Thoracic aorta (tissue), 2 donors: ENCODE measurements at places on chromosomes 11 and 22.

- peaks cover 13% of the 10 kb centered on the region for H3K4me1 ChIP-seq
- DNase-seq: no peak
- peak overlapping the region; percentile 94 for H3K27ac ChIP-seq
- H3K27me3 ChIP-seq: no peaks in the 10 kb centered on the region
- no peaks in the 10 kb centered on the region for H3K36me3 ChIP-seq
Measured at GRCh38 chr11:123187248-123187647, 7.8 kb downstream of the CLMP start.

DNA sequence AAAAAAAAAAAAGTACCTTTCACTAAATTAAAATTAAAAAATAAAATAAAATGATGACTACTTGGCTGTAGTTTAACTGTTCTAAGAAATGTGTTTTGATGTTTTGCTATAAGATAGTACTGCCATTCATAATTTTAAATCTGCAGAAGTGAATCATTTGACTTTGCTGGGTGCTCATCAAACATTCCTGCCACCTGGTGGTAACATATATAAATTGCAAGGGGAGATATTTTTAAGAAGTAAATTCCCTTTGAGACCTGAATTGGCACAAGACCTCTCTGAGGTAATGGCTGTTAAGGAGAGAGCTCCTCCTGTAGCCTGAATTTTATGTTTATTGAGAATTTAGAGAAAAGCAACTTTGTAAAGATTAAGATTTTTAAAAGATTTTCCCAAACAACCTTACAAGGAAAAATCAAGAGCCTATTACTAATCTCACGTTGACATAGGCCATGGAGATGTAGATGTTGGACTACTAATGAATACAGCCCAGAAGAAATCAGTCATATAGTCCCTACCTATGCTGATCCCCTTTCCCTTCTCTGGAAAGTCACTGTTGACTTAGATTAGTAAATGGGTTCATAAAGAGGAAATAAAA lies 11.9 kb upstream of the NARS2 start:
- no peaks in the 10 kb centered on the region for H3K4me1 ChIP-seq
- no peak overlapping the region for H3K27ac ChIP-seq
- H3K36me3 ChIP-seq: no peaks in the 10 kb centered on the region
- no peak overlapping the region for H3K4me3 ChIP-seq
- DNase-seq: no peak

- H3K4me3 ChIP-seq: no peak overlapping the region
- H3K36me3 ChIP-seq: no peaks in the 10 kb centered on the region
- no peaks in the 10 kb centered on the region for H3K27me3 ChIP-seq
- H3K27ac ChIP-seq: no peak overlapping the region
Measured at GRCh38 chr11:329886-330253, 9.2 kb upstream of the IFITM3 start.

GRCh38 chr11:94147433-94147845 lies 18.8 kb downstream of the PANX1 start:
- no peaks in the 10 kb centered on the region for H3K36me3 ChIP-seq
- no peak for DNase-seq
- H3K27me3 ChIP-seq: no peaks in the 10 kb centered on the region

DNA sequence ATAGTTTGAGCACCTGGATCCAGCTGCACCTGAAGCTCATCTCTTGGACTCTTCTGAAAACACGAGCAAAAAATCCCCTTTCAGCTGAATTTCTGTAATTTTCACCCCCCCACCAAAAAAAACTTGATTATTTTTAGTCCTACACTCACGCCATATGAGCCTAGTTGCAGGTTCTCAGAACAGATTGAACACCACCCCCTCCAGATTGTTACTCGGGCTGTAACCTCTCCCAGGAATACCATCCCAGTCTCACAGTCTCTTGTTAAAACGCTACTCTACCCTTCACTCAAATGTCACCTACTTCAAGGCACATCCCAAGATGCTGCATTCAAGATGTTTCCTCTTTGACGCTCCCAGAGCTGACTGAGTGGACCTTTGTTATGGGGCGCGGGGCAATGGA lies 96.3 kb upstream of the PRDM11 start:
- H3K36me3 ChIP-seq: no peaks in the 10 kb centered on the region
- no peak overlapping the region for H3K27ac ChIP-seq
- no peaks in the 10 kb centered on the region for H3K27me3 ChIP-seq
- no peak overlapping the region for H3K4me3 ChIP-seq

DNA sequence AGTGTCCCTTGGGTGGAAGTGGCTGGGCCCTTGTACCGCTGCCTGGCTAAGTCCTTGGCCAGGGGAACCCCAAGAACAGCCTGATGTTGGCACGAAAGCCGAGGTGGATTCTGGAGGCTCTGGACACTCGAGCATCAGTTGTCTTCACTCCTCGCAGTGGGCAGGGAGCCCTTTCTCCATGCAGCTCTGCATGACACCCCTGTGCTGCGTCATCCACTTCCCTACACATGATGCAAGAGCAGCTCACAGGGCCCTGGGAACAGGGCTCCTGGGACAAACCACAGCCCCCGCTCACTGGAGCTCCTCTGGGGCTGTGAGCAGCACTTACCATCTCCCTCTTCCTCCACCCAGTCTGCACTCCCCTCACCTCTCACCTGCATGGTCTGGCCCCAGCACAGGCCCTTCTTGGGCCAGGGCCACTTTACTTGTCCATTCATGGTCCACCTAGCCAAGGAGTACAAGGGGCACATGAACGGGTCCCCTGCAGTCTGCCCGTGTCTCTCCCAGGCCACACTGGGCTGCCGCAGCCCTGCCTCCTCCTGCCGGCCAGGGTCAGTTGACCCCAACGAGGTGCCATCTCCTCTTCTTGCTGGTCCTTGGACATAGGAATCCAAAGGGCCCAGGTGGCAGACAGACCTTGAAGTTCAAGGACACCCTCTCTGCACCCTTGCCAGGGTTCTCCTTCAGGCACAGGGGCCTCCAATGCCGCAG lies 66.5 kb downstream of the IGF2 start:
- no peaks in the 10 kb centered on the region for H3K36me3 ChIP-seq
- no peak overlapping the region for H3K27ac ChIP-seq
- H3K4me1 ChIP-seq: no peaks in the 10 kb centered on the region
- H3K4me3 ChIP-seq: no peak overlapping the region
- no peaks in the 10 kb centered on the region for H3K27me3 ChIP-seq
- DNase-seq: no peak

DNA sequence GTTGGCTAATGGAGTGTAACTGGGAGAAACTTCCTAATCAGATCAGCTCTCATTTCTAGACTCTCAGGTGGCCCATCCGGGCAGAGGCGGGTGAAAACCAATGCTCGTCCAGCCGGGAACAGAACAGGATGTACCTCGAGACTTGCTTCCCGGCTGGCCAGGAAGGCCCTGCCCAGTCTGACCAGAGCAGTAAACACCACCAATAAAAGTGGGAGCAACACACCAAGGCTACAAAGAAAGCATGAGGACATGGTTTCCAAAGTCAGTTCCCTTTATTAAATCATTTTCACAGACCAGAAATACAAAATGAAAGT lies 940 bp upstream of the TNKS1BP1 start:
- peaks cover 31% of the 10 kb centered on the region for H3K4me1 ChIP-seq
- peak overlapping the region; percentile 89 for H3K4me3 ChIP-seq
- peaks cover 28% of the 10 kb centered on the region for H3K36me3 ChIP-seq
- peak overlapping the region; percentile 85 for H3K27ac ChIP-seq
- DNase-seq: no peak

DNA sequence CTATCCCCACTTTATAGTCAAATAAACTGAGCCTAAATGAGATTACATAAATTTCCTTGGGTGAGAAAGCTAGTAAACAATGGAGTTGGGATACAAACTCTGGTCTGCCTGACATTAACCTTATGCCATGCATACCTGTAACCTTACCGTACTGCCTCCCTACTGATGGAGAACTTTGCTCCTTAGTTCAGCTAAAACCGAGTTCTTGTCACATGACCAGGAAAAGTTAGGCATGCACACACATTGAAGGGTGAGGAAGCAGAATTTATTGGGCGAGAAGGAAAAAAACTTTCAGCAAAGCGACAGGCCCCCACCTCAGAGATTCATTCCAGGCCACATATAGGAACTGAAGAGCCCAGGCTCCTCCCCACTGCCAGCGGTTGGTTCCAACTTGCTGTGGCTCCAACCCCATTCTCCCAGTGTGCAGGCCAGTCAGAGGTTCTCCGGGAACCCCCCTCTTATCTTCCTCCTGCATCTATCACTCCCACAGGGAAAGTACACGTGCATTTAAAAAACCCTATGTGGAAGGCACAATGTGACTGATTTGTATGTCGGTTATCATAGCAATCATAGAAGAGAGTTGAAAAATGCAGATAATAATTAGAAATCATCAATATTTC lies 3.2 kb upstream of the PIWIL4 start:
- H3K27ac ChIP-seq: no peak overlapping the region
- no peaks in the 10 kb centered on the region for H3K27me3 ChIP-seq
- H3K4me1 ChIP-seq: peaks cover 29% of the 10 kb centered on the region

- no peak for DNase-seq
- no peaks in the 10 kb centered on the region for H3K36me3 ChIP-seq
- peaks cover 6% of the 10 kb centered on the region for H3K4me1 ChIP-seq
- no peaks in the 10 kb centered on the region for H3K27me3 ChIP-seq
- no peak overlapping the region for H3K27ac ChIP-seq
Measured at GRCh38 chr11:76683161-76684095, 12.9 kb upstream of the LRRC32 start.

GRCh38 chr11:93123351-93123898 lies 74.4 kb downstream of the SLC36A4 start:
- no peak for DNase-seq
- H3K4me3 ChIP-seq: no peak overlapping the region
- no peaks in the 10 kb centered on the region for H3K36me3 ChIP-seq
- no peaks in the 10 kb centered on the region for H3K27me3 ChIP-seq

DNA sequence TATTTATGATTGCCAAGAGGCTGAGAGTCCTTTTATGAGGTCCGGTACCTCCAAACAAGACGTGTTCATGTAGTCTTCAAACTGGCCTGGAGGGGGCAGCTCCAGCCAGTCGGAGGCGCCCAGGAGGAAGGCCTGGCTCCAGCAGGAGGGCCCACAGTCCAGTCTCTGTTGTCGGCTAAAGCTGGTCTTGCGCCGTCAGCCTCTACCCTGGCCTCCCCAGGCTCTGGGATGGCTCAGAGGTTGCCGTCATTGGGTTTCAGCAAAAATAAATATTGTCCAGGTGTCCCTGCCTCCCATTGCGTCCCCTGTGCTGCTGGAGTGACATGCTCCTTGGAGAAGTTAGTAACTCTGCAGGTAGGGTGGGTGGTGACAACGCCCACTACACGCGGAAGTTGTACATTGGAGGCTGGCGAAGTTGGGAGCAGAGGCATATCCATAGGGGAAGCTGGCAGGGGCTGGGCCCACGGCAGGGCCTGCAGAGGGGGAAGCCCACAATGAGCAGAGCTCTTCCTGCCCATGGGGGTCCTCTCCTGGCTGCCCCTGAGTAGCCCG lies 1.0 kb upstream of the SLC25A1 start:
- no peak for DNase-seq
- H3K27me3 ChIP-seq: no peaks in the 10 kb centered on the region
- peak overlapping the region; percentile 95 for H3K4me3 ChIP-seq
- H3K36me3 ChIP-seq: no peaks in the 10 kb centered on the region
- peak overlapping the region; percentile 73 for H3K27ac ChIP-seq
- peaks cover 24% of the 10 kb centered on the region for H3K4me1 ChIP-seq

- H3K4me1 ChIP-seq: no peaks in the 10 kb centered on the region
- H3K4me3 ChIP-seq: no peak overlapping the region
- no peaks in the 10 kb centered on the region for H3K27me3 ChIP-seq
- H3K27ac ChIP-seq: no peak overlapping the region
Measured at GRCh38 chr22:20273758-20274181, 5.7 kb upstream of the RTN4R start.

DNA sequence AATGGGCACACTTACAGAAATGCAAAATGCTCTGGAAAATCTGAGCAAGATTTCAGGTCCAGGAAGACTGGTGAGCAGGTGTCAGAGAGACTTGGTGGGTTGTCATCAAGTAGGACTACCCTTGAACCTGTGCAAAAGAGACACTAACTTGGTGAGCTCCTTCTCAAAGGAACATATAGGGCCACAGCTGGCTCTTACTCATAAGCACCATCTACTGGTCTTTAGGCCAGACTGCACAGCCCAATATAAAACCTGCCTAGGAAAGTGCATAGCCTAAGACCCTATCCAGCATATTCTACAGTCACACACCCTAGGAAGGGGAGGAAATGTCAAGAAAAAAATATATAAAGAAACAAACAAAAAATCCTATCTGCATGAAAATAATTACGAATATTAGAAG lies 18.2 kb upstream of the OR10W1 start:
- H3K4me1 ChIP-seq: no peaks in the 10 kb centered on the region
- no peaks in the 10 kb centered on the region for H3K36me3 ChIP-seq
- DNase-seq: no peak
- no peak overlapping the region for H3K4me3 ChIP-seq
- no peaks in the 10 kb centered on the region for H3K27me3 ChIP-seq
- H3K27ac ChIP-seq: no peak overlapping the region

DNA sequence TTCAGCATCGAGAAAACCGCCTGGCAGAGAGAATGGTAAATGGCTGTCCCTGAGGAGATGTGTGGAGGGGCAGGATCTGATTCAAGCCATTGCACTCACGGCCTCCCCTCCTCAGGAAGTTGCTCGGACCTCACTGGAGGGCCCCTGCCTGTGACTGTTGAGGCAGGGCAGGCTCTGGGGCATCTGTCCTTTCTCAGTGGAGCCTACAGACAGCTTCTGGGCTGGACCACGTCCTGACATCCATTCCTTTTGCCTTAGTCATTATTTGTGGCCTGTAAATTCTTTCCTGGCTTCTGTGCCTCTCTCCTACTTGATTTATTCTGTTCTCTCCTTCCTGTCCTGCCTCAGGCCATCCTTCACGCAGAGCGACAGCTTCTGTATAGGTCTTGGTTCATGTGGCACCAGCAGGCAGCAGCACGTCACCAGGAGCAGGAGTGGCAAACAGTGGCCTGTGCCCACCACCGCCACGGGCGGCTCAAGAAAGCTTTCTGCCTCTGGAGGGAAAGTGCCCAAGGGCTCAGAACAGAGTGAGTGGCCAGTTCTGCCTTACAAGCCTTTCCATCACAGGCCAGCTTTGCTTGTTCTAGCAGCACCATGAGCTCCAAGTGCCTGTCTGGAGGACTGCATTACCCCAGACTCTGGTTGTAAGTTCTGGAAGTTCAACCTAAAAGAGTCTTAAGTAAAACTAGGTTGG lies 59.6 kb downstream of the PISD start:
- peaks cover 10% of the 10 kb centered on the region for H3K36me3 ChIP-seq
- H3K27me3 ChIP-seq: no peaks in the 10 kb centered on the region
- peak overlapping the region; percentile 64 for H3K27ac ChIP-seq
- no peak for DNase-seq
- H3K4me3 ChIP-seq: no peak overlapping the region

DNA sequence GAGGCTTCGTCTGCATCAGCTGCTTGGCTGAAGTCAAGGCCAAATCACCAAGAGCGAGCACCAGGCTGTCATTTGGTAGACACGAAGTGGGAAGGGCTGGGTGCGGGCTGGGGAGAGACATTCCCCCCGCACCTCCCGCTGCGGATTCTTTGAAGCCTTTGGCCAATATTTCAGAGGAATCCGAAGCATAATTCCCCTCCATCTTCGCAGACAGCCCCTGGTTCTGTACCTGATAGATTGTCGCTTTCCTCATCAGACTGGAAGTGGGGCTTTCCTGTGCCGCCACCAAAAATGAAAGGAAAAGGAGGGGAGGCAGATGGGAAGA lies 15.3 kb downstream of the BLID start:
- peak overlapping the region; percentile 96 for H3K27ac ChIP-seq
- no peaks in the 10 kb centered on the region for H3K27me3 ChIP-seq
- no peak for DNase-seq
- H3K4me1 ChIP-seq: peaks cover 38% of the 10 kb centered on the region
- peak overlapping the region; percentile 91 for H3K4me3 ChIP-seq

- H3K4me3 ChIP-seq: no peak overlapping the region
- no peak for DNase-seq
- H3K27ac ChIP-seq: no peak overlapping the region
- no peaks in the 10 kb centered on the region for H3K27me3 ChIP-seq
- H3K36me3 ChIP-seq: no peaks in the 10 kb centered on the region
Measured at GRCh38 chr11:44622721-44623258, 57.3 kb downstream of the CD82 start.

- no peaks in the 10 kb centered on the region for H3K27me3 ChIP-seq
- H3K4me1 ChIP-seq: peaks cover 19% of the 10 kb centered on the region
- no peak overlapping the region for H3K4me3 ChIP-seq
Measured at GRCh38 chr22:27242917-27243589, 558.5 kb downstream of the MN1 start.
